Activated gamma-delta T cell treated with anti-CD3 and anti-CD28 coated beads, Interleukin-2, amount 50 U/mL, for 16 hours (primary cell): ENCODE measurements at places on chromosomes 11 and 22.

GRCh38 chr11:129709801-129710398, 105.7 kb upstream of the TMEM45B start:
- DNase-seq, result no peak

GRCh38 chr11:126751242-126751641, 249.3 kb downstream of the KIRREL3 start:
- no peak for DNase-seq

DNA sequence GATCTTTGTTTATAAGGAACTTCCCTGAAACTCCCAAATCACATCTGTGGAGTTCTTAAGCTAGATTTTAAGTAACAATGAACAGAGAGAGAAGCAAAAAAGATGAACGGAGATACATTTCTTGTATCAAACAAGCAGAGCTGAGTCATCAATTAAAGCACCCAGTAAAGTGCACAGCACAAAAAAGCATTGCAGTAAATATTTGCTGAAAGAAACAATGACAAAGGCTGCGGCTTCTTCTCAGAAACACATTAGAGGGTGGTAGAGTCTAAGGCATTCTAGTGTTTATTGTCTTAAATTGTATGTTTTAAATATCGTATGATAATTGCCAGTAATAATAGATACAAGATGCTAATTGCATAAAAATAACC, 941.6 kb upstream of the CHORDC1 start:
- DNase-seq, result no peak

- DNase-seq, result peak; percentile 14
Measured at GRCh38 chr11:76664578-76665061, 5.9 kb downstream of the LRRC32 start.

DNA sequence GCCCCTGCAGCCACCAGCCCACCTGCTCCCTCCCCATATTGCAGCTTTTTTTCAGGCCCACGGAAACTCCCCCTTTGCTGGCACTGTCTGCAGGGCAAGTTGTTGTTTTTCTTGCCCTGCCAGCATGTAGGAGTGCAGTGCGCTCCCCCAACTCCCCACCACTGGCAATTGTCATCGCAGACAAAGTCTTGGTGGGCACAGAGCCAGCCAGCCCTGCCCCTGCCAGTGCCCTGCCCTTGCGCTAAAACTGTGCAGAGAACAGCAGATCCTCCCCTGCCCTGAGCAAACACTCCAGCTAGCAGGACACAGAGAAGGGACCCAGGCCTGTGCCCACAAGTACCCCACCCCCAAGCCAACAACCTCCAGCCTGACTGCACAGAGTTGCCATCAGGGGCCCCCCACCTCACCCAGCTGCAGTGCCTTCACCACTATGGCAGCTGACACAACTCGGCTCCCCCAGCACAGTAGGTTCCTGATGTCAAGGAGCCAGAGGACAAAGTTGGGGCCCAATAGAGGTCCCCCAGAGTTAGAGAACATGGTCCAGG, 158.1 kb upstream of the ARHGAP42 start:
- no peak for DNase-seq

DNA sequence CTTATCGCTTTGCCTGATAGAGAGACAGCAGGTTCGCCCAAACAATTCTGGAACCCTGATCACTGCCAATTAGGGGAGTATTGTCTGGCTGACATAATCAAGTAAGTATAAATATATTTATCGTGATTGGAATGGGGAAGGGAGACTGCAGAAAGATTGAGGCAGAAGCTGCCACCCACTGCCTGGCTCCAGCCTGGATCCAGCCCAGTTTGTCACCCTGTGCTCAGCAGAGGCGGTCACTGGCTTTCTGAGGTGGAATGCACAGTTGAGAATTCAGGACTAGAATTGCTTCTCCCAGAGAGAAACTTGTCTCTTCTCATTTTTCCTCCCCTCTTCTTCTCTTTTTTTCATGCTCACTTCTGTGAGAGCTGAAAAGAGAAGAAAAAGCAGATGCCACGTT, 25.9 kb downstream of the GRAP2 start:
- DNase-seq, result no peak

DNA sequence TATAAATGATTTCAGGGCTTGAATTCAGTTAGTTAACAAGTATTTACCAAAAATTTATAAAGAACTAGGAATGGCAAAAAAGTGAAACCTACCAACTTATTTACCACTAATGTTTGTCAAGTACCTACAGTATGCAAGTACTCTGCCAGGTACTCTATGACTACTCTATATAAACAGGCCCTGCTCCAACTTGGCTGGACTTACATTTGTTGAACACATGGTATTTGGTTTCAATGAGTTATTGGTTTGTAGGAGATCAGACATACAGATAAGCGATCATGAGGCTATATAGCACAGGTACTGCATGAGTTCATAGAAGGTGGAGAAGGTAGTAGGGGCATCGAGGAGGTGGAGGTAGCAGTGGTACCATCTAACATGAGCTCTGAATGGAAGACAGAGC, 159.9 kb upstream of the PDGFD start:
- no peak for DNase-seq

GRCh38 chr11:124090996-124091395, 24.3 kb upstream of the VWA5A start:
- DNase-seq, result no peak
